ENCODE measurements at places on chromosomes 3 and 15. TPM values are rescaled to one million over a fixed set of nuclear protein-coding genes. Genes with fewer than 3 reads are reported as not detected.

GRCh38 chr3:37323494-37323893 lies 149.1 kb upstream of the LRRFIP2 start:
- no peak for DNase-seq

DNA sequence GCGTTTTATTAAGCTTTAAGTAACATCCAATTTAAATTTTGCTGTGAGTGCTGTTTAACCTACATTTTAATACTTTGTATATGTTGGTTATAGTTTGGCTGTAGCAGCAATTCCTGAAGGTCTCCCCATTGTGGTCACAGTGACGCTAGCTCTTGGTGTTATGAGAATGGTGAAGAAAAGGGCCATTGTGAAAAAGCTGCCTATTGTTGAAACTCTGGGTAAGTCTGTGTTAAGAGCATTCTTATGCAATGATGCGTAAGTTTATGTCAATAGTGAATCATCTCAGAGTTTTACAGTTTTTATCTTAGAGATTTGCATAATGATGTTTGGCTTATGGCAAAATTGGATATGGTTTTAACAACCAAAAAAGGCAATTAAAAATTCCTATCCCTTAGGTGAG lies 62.7 kb downstream of the ASTE1 start:
- no peak for DNase-seq

GRCh38 chr3:177835917-177836316 lies 638.6 kb upstream of the TBL1XR1 start:
- no peak for DNase-seq

- DNase-seq = no peak
These were observed 422.7 kb upstream of the TPRG1 start for GRCh38 chr3:188749010-188749617.

DNA sequence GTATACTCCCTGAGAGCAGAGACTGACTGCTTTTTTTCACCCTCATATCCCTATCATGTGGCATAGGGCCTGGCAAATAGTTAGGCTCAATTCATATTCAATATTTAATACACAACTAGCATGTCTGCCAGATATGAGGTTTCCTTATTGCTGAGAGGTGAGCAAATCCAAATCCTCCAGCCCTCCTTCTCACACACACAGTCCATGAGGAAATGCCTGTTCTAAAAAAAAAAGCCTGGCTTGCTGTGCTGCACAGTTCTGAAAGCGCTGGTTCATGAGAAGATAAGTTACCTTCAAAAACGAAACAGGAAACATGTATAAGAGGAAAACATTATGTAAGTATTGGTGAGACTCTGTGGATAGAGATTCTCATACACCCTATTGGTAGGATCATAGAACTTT lies 15.5 kb upstream of the ACAP2 start:
- DNase-seq = no peak

DNA sequence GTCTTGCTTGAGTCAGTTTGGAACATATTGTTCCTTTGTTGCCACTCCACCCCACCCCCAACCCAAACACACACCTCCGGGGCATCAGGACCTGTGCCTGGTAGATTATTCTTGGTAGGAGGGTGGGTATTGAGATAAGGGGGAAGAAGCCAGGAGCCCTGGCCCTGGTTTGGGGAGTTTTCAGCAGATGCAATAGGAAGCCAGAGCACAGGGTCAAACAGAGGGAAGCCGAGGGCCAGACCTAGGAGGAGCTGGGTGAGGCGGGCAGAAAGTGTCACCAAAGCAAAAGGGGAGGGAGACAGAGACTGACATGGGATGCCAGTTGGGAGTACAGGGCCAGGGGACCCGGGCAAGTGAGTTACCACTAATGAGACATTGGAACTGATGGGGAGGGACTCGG lies 163.1 kb downstream of the RPLP1 start:
- no peak for DNase-seq

- no peak for DNase-seq
These were observed 396.5 kb downstream of the MECOM start for GRCh38 chr3:169266986-169267385.

GRCh38 chr3:136708333-136708985 lies 43.7 kb downstream of the STAG1 start:
- DNase-seq = no peak

- DNase-seq = no peak
These were observed 27.2 kb downstream of the GRIP2 start for GRCh38 chr3:14512942-14513327.

GRCh38 chr15:96268442-96269204 lies 61.9 kb upstream of the NR2F2 start:
- no peak for DNase-seq

DNA sequence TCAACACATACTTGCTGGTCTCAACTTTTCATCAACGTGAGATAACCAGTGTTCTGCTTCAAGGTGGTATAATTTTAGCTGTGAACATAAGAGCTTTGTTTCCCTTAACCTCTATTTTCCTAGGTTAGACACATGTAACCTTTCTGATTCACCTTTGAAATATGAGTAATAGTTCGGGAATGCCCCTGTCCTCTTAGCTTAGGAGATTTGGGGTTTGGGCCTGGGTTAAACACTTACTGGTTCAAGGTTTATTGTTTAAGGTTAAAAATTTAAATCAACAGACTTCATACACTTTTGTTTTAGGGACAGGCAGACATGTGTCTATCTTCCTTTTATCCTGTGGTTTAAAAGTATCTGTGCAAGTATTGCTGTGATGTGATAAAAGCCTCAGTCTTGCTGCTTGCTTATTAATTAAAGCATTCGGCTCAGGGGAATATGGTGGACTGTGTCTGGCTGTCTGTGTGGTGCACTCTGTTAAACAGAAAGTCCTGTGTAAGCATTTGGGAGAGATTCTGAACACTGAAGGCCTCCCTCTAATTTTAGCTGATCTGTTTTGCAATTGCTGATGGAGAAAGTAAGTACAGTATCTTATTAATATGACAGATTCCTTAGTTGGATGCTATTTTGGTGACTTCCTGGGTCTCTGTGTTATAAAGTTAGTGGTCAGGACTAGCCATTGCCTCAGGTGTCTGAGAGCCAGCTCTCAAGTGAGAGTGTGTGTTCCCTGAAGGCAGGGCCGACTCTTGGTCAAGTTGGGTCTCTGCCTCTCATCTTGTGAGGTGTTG lies 81.8 kb downstream of the USP13 start:
- DNase-seq = no peak

DNA sequence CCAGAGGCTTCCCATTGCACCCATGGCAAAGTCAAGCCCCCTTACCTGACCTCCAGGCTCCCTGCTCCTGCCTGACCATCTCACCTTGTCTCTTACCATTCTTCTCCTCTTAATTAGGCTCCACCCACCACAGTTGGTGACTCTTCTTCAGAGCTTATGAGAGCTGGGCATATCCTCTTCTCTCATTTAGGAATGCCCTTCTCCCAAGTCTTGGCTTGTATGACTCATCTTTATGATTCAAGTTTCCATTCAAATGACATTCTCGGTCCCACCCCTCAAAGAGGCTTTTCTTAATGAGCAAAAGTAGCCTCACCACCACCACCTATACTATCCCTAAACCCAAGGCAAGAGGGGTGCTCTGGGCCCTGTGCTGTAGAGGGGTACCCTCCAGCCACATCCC lies 55.3 kb upstream of the NUDT16 start:
- no peak for DNase-seq

- DNase-seq = no peak
These were observed 667.0 kb downstream of the FHIT start for GRCh38 chr3:60584250-60584649.

DNA sequence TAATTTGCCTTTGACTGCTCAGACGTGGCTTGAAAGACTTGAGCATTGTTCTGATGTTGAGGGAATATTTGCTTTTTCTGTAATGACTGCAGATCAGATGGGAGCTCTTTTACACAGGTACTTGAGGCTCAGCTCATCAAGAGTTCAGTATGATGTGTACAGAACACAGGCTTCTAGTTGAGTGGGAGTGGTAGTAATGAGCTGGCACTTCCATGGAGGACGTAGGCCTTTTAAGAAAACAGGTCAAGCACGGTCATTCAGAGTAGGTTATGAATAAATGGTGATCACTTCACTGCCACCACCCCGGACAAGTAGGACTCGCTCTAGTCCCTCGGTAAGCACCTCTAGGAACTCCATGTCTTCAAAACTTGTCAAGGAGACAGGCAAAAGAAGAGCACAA lies 8.8 kb downstream of the EMC4 start:
- no peak for DNase-seq

GRCh38 chr3:44421280-44421679 lies 56.2 kb downstream of the ZNF445 start:
- no peak for DNase-seq

DNA sequence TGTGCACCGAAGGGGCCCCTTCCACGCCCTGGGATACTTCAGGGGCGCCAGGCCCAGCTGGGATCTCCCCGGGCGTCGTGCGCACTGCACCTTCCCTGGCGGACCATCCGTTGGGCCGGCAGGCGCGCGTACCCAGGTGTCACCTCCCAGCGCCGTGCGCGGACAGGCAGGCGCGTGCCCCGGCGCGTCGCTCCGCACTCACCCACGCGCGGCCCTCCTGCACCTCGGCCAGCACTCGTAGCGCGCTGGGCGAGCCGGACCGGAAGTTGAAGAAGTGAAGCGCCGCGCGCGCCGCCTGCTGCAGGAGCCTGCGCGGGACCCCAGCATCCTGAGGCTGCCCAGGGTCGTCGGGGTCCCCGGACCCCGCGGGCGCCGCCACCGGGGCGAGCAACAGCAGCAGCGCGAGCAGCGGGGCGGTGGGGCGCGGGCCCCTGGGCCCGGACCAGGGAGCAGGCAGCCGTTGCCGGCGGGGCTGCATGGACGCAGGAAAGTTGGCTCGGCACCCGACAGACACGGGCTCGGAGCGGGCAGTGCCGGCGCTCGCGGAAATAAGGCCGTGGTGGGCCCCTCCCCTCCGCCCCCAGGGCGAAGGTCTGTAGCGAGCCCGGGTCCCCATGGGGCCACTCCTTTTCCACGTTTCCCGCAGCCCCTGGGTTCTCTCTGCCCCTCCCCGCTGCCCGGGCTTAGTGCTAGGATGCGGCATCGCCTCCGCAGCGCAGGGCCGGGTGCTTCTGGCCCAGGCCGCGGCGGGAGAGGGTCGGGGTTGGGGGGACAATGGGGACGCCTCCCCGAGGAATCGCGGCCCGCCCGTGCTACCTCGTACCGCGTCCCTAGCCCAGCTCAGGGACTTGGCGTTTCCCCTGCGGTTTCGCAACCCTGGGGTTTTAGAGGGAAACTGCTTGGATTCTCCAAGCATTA lies at the start of gene RARRES1:
RARRES1 (minus strand) TSS at position 520 of the 918 bp plus-strand sequence; CDS start at position 478, 42 bp downstream.
- DNase-seq = peak; percentile 84

DNA sequence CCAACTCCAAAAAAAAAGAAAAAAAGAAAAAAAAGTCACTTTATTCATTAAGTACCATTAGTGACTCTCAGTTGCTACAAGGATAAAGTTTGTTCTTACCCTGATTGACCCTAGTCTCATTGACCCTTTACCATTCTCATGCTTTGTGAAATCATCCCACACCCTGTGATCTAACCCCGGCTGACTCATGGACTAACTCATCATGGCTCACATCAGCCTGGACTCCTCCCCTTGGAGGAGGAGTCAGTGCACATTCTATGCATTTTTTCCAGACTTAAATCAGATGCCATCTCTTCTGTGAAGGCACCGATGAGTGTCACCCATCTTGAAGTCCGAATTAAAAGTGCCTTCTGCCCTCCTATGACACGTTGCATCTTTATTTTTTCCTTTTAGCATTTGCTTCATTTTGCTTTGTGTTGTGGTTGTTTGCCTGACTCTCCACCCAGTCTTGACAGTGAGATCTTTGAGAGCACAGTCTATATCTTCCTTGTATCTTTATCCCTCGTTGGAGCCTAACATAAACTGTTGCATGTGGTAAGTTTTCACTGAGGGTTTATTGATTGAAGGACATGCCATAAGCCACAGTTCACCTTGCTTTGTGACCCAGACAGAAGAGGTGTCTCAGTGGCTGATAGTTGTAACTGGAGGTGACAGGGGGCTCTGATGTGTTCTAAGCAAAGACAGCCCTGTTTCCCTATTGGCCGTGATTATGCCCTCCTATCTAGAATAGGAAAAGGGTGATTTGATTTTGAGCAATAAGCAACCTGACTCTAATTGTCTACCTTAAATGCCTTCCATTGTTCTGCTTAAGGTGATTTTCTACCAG lies 72.1 kb downstream of the IL1RAP start:
- no peak for DNase-seq

GRCh38 chr15:70271422-70272088 lies 173.8 kb upstream of the TLE3 start:
- peak; percentile 5 for DNase-seq

DNA sequence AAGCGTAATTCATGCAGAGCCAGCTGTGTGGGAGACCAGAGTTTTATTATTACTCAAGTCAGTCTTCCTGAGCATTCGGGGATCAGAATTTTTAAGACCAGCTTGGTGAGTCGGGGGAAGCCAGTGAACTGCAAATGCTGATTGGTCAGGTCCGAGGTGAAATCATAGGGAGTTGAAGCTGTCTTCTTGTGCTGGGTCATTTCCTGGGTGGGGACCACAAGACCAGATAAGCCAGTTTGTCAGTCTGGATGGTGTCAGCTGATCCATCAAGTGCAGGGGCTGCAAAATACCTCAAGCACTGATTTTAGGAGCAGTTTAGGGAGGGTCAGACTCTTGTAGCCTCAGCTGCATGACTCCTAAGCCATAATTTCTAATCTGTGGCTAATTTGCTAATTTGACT lies 228.1 kb upstream of the ATP10A start:
- DNase-seq = no peak

Gene P3H2
- 25.8 TPM for total RNA-seq

Gene WDR49
- 3.0 TPM for total RNA-seq

Gene CCR3
- 0.29 TPM for total RNA-seq

Gene TMCO5A
- not detected for total RNA-seq

Gene MUC20
- 4.5 TPM for total RNA-seq

Gene APBA2
- 2.0 TPM for total RNA-seq

Gene NOX5
- 0.19 TPM for total RNA-seq

Gene GOLGA8S
- total RNA-seq = 1.4 TPM

Data from aorta (tissue), 5 donors.